ENCODE measurements at places on chromosomes 12 and 14.

- no peak for DNase-seq
Observed at GRCh38 chr12:89960607-89961394, 252.2 kb upstream of the ATP2B1 start.

GRCh38 chr12:82740129-82741000 lies 53.7 kb downstream of the TMTC2 start:
- no peak for DNase-seq

DNA sequence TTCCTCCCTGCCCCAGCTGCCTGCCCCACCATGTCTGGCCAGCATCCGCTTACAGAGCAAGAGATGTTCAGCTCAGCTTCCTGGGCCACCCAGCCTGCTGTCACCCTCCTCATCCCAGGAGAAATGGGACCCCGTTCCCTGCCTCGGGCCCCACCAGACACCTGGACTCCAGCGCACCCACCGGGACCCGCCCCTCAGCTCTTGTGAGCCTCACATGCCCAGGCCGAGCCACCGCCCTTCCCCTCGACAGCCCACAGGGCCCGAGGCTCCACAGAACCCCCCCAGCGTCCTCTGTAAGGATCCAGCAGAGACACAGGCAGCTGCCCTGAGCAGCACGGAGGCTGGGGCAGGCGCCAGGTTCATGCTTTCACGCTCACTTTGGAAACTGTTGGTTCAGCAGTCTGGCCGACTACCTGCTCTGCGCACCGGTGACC lies 18.4 kb upstream of the C14orf180 start:
- DNase-seq, result no peak

DNA sequence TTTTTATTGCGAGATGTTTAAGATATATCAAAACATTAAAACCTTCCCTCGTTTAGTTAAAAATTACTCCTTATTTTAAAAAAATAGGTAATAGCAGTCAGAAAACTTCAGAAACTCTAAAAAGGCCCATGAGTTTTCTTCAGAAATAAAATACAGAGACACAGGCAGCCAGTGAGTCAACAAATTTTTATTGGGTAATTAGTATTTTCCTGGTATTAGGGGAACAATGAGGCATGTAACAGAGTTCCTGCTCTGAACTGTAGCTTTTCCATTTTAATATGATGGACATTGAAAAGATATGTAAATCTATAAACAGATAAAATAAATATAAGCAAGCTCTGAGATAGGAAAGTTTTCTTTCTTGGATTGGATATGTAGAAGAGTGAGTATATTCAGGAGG lies 399 bp upstream of the ZNF705A start:
- no peak for DNase-seq

DNA sequence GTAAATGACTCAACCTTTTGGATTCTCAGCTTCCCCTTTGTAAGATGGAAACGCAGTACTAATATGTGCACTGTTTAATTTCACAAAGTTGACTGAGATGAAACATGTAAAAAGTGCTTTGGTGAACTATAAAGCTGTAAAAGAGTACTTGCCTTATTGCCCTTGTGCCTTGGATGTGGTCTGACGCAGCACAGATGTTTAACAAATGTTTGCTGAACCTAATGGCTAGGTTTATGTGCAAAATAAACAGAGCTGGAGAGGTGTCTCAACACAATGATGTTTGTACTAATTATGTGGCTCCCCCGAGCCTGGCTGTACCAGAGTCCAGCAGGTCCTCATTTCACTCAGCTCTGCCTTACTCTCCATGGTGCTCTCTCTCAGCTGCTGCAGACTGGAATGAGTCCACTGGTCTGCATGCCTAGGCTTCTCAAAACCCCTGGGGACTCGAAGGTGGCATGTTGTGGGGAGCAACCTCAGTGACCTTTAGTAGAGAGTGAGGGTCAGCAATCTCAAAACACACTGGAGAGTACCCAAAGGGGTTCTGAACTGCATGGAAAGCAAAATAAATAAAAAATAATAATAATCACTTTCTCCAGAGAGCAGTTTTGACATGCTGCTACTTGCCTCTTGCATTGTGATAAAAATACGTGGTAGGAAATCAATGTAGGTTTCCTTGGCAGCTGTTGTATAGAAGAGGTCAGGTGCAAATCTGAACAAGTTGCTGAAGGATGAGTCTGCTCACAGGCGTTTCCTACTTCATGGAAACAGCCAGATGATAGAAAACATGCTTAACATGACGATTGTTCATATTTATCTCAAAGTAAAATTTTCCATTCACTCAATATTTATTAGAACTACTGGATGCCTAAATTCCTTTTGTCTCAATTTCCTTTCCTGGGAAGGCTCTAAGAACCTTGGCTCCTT lies 8.5 kb upstream of the AMIGO2 start:
- no peak for DNase-seq

DNA sequence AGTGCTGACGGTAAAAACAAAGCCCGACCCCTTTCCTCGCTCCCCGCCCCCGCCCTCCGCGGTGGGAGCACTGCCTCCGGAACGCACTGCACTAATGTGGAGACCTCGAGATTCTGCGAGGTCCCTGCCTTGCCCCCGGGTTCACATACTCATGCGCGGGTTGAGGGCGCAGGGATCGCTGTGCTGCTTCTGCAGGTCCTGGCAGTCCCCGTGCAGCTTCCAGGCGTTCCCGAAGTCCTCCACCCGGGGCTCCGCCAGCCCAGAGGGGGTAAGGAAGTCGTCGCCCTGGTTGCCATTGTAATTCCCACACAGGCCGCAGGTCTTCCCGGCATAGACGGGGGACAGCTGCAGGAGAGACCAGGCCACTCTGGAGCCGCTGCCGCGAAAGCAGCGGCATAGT lies 66.8 kb downstream of the VWF start:
- DNase-seq, result no peak

- DNase-seq, result no peak
Observed at GRCh38 chr12:28035500-28035899, 63.0 kb upstream of the PTHLH start.

DNA sequence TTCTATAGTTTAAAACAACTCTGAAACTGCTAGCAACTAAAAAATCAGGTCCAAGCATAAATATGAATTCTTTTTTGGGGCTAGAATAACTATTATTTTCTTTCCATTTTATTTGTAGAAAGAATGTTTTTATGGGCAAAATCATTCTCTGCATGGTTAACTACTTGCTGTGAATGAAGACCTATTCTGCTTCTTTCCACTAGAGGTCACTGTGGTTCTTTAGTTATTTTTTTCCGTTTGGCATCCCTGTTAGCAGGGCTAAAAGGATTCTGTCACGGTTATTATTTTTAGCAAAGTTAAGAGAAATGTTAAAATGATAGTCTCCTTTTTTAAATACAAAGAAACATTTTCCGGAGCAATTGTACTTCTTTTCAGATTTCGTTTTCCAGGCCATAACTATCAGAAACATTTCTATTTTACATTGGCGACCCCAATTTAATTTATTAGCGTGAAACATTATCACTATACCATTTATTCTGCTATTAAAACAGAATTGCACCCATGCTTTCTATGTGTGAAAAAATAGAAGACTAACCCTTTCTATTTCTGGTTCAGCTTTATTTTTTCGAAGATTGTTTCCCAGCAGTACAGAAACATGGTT lies 404.8 kb downstream of the ATP23 start:
- DNase-seq, result no peak

GRCh38 chr12:54306925-54307741 lies 6.3 kb upstream of the NFE2 start:
- no peak for DNase-seq

GRCh38 chr14:105085766-105086165 lies 20.5 kb upstream of the GPR132 start:
- DNase-seq, result no peak

DNA sequence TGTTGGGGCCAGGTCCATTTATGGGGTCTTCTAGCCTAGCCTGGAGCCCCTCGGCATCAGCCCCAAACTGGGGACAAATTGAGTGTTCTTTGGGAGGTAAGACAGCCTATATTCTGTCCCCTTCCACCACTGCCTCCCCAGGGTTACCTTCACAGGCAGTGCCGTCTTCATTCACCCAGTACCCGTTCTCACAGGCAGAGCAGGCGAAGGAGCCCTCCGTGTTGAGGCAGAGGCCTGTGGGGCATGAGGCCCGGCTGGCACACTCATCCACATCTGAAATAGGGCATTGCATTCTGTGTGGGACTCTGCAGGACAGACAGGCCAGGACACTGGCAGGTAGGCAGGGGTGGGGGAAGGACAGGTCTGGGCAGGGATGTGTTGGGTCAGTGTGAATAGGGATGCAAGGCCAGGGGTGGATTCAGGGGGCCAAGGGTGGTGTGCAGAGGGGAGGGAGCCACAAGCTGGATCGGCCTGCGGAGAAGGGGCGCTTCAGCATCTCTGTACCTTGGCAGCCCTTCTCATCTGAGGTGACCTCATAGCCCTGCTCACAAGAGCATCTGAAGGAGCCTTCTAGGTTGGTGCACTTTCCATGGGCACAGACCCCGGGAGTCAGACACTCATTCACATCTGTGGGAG lies 16.1 kb downstream of the ISCA2 start:
- no peak for DNase-seq

GRCh38 chr12:9669019-9669326 lies 540 bp upstream of the CLEC2D start:
- DNase-seq, result no peak

- DNase-seq, result no peak
Observed at GRCh38 chr12:18468246-18469075, 207.1 kb downstream of the PIK3C2G start.

DNA sequence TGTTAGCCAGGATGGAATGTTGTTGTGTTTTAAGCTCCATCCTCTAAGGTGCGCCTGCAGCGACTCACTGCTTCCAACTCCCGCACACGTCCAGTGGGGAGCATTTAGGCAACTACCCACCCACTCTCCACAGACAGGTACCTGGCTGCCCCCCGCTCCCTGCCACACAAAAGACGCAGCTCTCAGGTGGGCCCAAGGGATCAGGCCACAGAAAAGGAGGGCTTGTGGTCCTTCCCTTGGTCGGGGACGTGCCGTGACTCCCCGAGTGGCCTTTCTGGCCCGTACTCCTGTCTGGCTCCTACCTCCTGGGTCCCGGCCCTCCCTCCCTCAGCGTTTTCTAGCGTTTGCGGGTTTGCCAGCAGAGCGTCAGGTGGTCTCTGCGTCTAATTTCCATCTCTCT lies 16.2 kb downstream of the TEDC1 start:
- DNase-seq, result no peak

DNA sequence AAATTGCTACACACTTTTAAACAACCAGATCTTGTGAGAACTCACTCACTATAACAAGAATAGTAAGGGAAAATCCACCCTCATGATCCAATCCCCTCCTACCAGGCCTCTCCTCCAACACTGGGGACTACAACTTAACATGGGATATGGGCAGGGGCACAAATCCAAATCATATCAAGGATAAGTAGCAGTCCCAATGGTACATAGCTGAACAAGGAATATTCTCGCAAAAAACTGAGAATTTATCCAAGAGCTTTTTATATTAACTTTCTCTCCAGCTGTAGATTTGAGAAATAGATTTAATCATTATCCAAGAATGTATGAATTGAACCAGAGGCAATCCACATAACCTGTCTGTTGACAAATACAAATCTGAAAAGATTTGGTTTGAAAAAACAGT lies 185.2 kb downstream of the TMTC3 start:
- no peak for DNase-seq

DNA sequence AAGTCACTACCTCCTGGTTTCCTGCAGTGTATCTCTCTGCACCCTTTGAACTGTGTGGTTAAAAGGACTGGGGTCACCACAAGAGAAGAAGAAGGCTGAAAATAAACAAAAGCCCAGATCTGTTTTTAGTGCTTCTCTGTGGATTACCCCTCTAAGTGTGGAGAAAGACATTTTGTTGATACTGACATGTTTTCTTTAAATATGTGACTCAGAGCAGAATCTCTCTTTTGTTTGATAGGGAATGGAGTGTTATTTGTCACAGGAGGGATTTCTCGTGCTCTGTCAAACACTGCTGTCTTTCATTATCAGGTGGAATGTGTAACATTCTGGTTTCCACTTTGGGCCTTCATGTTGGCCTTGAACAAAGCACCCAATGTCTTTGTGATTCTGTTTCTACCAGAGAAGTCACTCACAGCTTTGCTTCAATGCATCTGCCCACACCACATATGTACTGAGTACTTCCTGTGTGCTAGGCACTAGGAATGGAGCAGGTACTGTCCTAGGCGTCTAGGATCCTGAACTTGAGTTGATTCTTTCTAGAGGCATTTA lies 82.1 kb downstream of the PLXNC1 start:
- no peak for DNase-seq

- peak; percentile 60 for DNase-seq
Observed at GRCh38 chr12:630656-631632, 32.3 kb downstream of the NINJ2 start.

GRCh38 chr14:99004112-99004511 lies 267.9 kb downstream of the BCL11B start:
- DNase-seq, result no peak

GRCh38 chr14:93056840-93057585 lies 58.7 kb downstream of the ITPK1 start:
- DNase-seq, result no peak

DNA sequence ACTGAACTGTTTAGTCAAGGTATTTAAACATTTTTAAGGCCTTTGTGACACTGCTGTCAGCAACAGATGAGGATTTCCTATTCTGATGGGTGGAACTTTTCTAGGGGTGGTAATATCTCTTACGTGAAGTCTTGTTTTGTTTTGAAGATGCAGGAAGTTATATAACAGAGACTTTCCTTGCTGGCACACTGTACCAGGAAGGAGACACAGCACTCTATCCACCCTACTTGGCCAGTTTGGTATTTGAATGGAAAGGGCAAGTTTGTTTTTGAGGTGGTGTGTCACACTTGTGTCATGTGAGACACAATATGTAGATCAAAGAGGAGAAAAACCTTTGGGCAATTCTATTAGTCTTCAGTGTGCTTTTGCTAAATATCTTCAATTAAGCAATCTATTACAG lies 51.6 kb upstream of the SRP54 start:
- no peak for DNase-seq

- DNase-seq, result no peak
Observed at GRCh38 chr14:101875727-101876554, 88.4 kb upstream of the DYNC1H1 start.

DNA sequence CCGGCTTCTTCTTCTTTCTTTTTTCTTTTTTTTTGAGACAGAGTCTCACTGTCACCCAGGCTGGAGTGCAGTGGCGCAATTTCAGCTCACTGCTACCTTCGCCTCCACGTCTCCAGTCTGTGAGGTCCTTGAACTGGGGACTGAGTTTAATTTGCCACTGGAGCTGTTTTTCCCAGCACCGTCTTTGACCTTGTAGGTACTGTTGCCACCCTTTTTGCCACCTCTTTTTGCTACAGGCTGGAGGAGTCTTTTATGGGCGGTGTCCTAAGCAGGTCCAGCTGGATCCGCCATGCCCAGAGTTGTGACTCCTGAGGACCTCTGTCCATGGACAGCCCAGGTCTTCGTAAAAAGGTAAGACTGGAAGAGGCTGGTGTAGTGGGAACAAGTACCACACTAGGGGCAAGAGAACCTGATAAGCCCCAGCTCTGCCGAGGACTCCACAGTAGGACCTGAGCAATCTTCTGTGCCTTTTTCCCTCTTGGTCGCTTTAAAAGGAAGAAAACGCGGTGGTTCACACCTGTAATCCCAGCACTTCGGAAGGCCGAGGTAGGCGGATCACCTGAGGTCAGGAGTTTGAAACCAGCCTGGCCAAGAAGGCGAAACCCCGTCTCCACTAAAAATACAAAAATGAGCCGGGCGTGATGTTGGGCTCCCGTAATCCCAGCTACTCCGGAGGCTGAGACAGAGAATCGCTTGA lies 946 bp downstream of the RNU4-2 start:
- DNase-seq, result peak; percentile 24
